Stimulated activated CD4-positive, alpha-beta T cell treated with anti-CD3 and anti-CD28 coated beads, TNF-alpha, amount 100 ng/mL, for 24 hours (primary cell): ENCODE measurements at places on chromosomes 7 and 10.

- no peak for DNase-seq
Measured at GRCh38 chr10:61042533-61042932, 98.5 kb upstream of the RHOBTB1 start.

DNA sequence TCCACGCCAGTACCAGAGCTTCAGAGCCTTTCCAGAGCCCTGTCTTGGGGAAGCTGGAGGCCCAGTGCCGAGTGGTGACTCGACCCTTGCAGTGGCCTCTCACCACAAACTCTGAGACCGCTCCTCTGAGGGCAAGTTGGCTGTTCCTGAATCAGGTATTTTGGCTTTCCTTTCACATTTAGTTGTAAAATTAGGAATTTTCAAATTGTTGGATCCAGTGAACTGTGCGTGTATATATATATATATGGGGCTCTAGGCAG is 128.7 kb upstream of the UNC5B start:
- no peak for DNase-seq

GRCh38 chr10:131964298-131964697 is 17.4 kb downstream of the BNIP3 start:
- no peak for DNase-seq

DNA sequence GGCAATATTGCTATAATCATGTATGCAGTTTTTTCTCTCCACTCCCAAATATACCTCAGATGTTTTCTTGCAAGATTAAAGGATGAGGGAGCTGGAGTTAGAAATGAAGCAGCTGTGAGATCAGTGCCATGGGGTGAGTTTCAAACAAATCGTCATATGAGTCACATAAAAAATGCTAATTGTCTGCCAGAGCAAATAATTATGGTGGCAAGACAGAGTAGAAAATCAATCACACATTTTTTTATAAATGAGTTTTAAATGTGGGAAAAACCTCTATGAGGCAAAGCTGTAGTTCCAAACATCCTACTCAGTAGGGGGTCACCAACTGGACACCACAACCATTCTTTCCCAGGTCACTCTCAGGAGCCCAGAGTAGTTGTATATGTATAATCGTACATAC is 55.3 kb downstream of the CH25H start:
- no peak for DNase-seq

GRCh38 chr7:28700790-28701203 is 257.3 kb downstream of the TRIL start:
- no peak for DNase-seq

DNA sequence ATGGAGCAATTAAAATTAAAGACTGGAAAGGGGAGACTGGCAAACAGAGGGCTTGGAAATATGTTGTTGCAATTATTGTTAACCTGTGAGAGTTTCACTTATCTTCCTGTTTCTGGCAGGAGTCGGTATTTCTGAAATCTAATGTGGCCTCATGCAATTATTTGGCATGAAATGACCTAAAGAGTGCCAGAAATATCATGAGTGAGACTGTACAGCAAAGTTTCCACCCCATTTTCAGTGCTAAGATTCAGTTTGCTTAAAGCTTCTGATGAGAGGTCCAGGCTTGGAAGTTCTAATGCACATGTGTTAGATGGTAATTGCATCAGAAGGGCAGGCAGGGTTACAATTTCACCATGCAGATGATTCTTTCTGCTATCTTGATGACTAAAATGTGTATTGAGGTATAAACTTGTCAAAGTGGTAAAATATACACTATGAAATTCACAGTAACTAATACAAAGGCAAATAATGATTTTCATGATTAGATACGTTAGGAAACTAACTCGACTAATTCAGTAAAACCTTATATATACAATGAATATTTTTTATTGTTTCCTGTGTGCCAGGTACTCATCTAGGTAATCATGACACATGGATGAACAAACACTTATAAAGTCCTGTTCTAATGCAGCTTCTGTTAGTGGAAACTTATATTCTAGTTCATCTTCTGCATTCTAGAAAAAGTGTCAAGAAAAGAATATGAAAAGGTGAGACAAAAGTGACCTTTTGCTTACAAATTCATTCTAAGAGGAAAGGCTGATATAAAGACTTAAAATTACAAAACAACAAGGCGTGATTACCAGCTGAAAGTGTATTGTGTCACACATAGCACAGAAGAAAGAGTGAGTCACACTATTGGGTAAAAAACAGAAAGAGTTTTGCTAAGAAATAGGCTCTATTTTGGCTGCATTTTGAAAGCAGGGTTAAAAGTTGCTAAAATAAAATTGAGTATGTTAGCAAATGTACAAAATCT is 533.4 kb upstream of the SEMA3D start:
- DNase-seq = no peak

DNA sequence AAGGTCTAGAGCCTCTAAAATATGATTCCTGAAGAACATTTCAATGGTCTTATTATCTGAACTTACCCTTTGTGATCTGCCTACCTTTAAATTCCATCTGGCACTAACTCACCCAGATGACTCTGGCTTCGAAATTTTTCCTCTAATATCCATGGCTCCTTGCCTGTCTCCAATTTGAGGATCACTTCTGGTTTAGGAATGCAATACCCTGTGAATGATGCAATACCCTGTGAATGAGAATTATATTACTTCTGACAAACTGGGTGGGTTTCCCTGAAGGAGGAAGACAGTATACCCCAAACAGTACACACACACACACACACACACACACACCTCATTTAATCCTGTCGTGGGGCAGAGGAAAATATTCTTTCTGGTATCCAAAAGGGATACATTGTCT is 115.3 kb downstream of the ZNF33B start:
- no peak for DNase-seq

GRCh38 chr7:146414937-146415336 is 298.3 kb downstream of the CNTNAP2 start:
- no peak for DNase-seq

GRCh38 chr7:108076156-108076555 is 54.0 kb downstream of the LAMB4 start:
- no peak for DNase-seq

GRCh38 chr7:27235387-27236311 is 7.0 kb upstream of the EVX1 start:
- no peak for DNase-seq

- no peak for DNase-seq
Measured at GRCh38 chr10:30420266-30420665, 13.7 kb upstream of the MAP3K8 start.

- DNase-seq = no peak
Measured at GRCh38 chr10:61899663-61899996, 1.9 kb upstream of the ARID5B start.

DNA sequence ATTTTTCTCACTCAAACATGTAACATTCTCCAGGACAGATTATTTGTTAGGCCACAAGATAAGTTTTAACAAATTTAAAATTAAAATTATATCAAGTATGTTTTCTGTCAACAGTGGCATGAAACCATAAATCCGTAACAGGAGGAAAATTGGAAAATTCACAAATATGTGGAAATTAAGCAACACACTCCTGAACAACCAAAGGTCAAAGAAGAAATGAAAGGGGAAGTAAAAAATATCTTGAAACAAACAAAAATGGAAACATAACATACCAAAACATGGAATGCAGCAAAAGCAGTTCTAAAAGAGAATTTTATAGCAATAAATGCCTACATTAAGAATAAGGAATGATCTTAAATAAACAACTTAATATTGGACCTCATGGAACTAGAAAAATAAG is 147.3 kb downstream of the ZEB1 start:
- DNase-seq = no peak

DNA sequence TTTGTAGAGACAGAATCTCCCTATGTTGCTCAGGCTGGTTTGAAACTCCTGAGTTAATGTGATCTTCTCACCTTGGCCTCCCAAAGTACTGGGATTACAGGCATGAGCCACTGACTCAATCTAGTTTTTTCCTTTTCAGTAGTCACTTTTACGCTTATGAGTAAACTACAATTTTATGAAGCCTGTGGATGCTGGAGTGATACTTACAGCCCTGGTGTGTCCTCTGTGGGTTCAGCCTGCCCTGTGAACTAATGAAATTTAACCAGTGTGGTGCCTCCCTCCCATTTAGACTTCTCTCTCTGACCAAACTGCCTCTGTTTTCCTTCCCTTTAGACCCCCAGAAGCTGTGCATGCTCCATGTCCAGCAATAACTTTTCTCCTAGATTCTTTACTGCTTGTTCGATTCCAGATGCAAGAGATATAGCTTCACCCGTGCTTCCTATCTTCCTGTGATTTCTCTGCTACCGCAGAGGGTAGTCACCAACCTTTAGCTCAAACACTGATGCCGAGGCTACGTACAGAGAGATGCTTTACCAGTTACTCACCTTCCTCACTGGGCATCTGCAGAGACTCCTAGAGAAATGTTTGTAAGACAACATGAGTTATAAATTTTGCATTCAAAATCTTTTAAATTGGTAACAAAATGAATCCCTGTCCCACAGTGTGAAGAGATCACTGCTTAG is 90.8 kb downstream of the KIAA1217 start:
- no peak for DNase-seq

DNA sequence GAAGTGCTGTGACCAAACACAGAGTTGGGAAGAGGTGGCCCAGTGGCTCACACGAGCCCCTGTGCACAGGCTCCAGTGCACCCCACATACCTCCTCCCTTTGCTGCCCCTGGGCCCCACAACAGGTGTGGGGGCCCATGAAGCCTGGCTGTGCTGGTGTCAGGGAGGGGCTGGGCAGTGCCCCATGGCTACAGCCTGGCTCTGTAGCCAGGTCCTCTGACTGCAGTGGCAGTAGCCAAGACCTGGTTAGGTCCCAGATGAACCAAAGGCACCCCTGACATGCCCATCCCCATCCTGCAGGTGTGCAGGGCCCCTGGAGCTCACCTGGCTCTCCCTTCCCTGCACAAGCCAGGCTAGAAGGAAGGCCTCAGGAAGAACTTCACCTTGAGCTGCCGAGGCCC is 176.3 kb downstream of the GRID1 start:
- no peak for DNase-seq

GRCh38 chr7:30865821-30866220 is 45.8 kb upstream of the AQP1 start:
- DNase-seq = no peak

DNA sequence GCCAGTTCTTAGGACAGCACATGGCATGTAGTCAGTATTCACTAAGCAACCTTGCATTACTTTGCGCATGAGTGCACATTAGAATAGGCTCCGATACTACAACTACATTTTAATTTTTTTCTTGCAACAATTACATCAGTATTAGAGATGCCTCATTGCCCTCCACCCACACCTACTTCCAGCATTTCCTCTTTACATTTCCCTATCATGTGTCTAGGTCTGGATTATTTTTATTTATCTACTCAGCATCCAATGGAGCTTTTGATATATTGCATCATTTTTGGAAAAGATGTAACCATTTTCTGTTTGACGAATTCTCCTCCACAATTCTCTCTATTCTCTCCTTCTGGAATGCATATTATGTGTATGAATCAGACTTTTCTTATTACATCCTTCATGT is 258.2 kb upstream of the GLI3 start:
- DNase-seq = no peak

DNA sequence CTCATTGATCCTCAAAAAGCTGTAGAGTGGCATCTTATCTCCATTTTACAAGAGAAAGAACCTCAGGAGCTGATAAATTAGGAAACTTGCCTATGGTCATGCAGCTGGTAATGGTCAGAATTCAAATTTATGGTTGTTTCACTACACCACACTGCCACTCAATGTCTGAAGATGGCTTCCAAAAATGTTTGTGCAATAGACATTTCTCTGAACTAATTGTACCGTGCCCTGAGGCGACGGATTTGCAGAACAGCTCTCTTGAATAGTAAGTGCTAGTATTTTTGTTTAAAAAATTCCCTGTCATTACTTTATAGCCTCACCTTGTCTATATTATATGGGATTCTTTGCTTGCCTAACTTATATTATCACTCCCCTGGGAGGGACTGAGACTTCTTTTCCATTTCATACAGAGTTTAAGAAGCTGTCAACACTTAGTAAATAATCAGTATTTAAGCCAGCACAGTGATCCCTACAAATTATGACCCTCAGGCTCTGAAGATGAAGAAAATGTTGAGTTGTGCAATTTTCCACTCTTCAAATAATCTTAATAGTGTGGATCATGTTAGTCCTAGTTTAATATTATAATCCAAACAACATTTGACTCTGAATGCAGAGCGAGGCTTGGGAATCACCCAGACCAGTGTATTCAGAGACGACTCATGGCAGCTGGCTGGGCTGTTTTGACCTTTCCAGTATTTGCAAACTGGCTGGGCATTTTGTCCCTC is 346.6 kb downstream of the PTEN start:
- no peak for DNase-seq

DNA sequence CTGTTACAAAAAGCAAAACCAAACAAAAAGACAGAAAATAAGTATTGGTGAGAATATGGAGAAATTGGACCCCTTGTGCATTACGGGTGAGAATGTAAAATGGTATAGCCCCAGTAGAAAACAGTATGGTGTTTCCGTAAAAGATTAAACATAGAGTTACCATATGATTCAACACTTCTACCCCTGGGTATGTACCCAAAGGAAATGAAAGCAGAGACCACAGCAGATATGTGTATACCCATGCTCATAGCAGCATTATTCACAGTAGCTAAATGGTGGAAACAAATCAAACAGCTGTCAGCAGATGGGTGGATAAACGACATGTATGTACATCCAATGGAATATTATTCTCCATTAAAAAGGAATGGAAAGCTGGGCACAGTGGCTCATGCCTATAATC is 42.4 kb downstream of the STARD3NL start:
- no peak for DNase-seq

- DNase-seq = no peak
Measured at GRCh38 chr7:104530251-104530650, 201.8 kb downstream of the LHFPL3 start.

DNA sequence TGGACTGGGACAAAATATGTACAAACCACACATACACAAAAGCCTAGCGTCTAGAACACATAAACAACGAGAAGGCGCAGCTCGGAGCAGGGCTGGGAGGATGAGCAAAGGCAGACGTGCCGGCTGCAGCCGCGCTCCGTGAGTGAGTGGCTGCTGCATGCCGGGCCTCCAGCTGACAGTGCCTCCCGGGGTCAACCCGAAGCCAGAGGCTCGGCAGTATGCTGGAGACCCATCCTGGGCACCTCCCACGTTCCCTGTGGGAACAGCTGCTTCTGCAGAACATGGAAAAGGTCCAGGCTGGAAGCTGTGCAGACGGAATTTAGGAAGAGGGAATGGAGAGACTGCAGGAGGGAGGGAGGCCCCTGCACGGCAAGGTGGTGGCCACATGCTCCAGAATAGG is 3.6 kb upstream of the GPR146 start:
- no peak for DNase-seq

- DNase-seq = no peak
Measured at GRCh38 chr10:1148855-1149605, 92.8 kb downstream of the WDR37 start.

GRCh38 chr10:47112612-47113011 is 187.4 kb upstream of the GDF10 start:
- DNase-seq = no peak

DNA sequence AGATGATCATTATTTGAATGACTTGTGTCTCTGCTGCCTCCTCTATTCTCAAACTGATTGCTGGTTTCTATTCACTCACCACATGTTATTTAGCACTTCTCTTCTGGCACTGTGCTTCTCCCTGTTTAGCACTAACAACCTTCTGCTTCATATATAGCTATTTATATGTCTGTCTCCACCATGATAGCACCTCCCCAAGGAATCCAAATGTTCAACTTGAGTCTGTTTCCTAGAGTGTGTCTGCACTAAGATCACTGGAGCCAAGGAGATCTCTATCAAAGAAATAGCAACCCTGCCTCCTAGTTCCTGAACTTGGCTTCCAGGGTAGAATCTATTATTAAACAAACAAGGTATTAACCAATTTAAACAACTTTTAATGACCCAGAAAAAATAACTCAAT is 104.5 kb downstream of the CYP26A1 start:
- no peak for DNase-seq
